ENCODE measurements at places on chromosomes 16 and 17.
A peak's percentile ranks its signal among the peaks of the same experiment; 100 is the strongest.

DNA sequence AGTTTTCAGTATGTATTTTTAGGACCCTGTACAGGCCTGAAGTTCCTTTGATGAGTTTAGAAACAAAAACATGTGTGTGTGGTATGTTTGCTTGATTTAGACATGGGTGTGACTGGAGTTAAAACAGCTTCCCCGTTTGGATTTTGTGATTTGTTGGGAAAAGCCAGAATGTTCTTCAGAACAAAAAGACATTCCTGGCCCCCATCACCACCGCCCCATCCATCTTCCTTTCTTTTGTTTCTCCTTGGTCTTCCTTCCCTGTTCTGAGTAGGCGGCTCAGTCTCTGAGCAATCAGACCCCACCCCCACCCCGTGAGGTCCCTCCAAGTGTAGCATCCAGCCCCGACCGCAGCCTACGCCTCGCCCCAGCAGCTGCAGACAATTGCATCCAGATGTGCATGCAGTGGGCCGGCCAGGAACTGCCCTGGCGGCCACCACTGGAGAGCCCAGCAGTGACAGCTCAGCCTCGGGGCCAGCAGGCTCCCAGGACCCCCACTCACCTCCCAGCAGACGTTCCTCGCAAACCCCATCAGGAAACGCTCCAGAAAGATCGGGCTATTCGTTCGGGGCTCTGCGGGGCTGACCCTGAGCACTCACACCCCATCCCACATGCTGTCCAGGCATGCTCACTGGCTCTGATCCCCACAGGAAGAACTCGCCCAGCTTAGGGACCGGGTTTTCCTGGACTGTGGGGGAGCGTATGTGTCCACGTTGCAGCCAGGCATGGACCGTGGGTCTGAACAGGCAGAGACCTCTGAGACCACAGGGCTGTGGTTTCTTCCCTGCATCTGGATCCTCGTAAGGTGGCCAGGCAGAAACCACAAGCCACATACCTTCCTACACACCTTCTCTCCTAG, 99.8 kb upstream of the CDH5 start:
- no peak for DNase-seq

- no peak for DNase-seq
Observed at GRCh38 chr16:64088838-64089237, 1033.0 kb downstream of the CDH11 start.

DNA sequence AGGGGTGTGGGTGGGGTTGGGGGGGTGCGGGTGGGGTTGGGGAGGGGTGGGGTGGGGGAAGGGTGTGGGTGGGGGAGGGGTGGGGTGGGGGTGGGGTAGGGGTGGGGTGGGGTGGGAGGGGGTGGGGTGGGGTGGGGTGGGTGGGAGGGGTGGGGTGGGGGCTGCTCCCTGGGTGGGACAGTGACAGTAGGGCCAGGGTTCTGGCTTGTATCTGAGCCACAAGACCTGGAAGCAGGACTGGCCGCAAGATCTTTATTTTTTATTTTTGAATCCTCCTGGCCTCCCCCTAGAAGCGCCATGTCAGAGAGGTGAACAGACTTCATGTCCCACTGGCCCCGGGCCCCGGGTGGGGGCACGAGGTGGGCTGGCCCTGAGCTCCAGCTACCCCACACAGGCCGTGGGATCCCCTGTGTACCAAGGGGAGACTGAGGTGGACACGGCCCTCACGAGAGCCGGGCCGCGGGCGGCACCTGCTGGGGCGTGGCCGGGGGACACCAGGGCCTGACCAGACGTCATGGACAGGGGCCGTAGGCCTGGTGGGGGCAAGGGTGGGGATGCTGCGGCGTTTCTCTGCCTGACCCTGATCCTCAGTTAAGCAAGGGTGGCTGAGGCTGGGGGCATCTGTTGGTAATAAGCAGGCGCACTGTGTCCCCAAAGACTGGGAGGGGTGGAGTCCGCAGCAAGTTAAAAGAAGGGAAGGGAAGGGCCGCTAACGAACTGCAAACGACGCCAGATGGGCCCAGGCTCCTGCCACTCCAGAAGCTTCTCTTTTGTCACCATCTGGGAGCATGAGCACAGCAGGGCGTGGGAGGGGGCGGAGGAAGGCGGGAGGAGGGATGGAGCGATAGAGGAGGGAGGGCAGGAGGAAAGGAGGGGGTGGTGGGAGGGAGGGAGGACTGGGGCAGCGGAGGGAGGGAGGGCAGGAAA, 22.3 kb upstream of the PABPN1L start:
- DNase-seq: no peak

DNA sequence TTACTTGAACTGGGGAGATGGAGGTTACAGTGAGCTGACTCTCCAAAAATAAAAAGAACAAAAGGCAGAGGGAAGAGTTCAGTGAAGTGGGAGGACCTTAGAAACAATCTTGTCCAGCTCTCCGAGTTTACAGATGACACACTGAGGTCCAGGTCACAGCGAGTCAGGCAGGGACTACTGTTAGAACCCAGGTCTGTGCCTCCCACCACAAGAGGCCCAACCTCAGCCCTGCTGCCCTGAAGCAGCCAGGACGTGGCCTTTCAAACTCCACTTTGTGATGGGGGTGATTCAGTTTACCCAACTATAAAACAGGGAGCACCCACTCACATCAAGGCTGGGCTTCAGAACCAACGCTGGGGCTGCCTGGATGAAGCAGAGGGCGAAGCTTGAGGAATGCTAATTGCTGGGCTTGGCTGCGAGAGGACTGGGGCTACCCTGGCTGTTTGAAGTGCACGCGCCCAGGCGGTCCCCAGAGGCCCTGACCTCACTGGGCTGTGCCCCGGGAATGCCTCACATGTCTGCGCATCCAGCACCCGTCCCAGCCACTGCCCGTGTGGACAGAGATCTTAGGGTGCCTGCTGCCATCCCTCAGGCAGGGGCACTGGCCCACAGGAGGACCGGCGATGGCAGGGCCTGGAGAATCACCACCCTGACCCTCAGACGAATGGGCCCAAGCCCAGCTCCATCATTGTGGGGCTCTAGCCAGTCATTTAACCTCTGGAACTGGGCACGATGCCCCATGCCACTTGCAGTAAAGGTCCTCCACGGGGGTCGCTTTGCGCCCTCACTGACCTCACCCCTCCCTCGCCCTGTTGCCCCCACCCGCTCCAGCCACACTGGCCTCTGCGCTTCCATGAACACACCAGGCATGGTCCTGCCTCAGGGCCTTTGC, 11.4 kb downstream of the SLC5A10 start:
- no peak for DNase-seq

- no peak for DNase-seq
Observed at GRCh38 chr16:56921571-56921970, 10.4 kb upstream of the HERPUD1 start.

- DNase-seq: no peak
Observed at GRCh38 chr16:89370081-89370511, 120.3 kb downstream of the ANKRD11 start.

GRCh38 chr17:77467521-77467920, 326.8 kb downstream of the SEC14L1 start:
- no peak for DNase-seq

DNA sequence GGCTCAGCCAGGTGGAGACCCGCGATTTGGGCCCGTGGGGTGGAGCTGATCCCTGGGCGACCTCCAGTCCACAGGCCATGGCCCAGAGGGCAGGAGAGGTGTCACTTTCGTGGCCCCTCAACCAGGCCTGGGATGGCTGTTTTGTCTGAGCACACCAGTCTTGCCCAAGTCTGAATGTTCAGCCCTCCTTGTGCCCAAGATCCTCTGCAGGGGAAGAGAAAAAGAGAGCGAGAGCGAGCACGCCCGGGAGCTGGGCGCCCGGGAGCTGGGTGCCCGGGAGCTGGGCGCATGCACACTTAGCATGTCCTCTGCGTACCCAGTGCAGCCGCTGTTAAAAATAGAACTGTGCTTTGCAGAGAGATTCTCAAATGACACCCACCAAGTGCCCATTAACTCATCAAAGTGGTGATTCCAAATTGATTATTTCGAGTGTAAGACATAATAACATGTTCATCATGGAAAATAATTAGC, 403.3 kb upstream of the TNRC6C start:
- DNase-seq: no peak

DNA sequence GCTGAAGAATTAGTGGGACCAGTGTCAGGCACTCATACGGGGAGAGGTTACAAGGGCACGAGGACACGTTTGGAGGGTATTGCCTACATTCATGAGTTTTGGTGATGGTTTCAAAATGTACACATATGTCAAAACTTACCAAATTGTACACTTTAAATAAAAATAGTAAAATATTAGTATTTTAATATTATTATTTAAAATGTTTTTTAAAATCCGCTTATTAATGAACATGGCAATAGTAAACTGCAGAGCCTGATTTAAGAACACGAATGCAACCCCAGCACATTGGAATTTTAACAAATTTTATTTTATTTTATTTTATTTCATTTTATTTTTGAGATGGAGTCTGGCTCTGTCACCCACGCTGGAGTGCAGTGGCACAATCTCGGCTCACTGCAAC, 10.9 kb upstream of the ERCC4 start:
- DNase-seq: no peak

- DNase-seq: no peak
Observed at GRCh38 chr16:72126429-72126765, 32.8 kb downstream of the DHX38 start.

DNA sequence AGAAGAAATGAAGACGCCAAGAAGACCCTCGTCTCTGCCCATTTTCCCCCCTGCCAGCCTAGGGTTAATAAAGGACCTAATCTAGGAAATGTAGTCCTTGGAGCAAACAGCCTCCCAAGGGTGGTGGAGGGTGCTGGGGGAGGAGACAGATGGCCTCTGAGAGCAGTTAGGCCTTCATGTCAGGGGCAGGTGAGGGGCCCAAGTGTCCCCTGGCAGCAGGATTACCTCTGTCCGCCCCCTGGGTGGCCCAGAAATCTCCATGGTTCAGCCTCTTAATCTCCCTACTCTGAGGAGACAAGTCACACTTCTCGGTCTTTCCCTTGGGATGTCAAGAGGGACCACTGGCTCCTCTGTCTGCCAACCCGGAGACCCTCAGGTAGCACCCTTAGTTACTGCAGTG, 365.4 kb upstream of the TNRC6C start:
- DNase-seq: no peak

- DNase-seq: no peak
Observed at GRCh38 chr17:56481659-56482058, 111.8 kb upstream of the NOG start.

DNA sequence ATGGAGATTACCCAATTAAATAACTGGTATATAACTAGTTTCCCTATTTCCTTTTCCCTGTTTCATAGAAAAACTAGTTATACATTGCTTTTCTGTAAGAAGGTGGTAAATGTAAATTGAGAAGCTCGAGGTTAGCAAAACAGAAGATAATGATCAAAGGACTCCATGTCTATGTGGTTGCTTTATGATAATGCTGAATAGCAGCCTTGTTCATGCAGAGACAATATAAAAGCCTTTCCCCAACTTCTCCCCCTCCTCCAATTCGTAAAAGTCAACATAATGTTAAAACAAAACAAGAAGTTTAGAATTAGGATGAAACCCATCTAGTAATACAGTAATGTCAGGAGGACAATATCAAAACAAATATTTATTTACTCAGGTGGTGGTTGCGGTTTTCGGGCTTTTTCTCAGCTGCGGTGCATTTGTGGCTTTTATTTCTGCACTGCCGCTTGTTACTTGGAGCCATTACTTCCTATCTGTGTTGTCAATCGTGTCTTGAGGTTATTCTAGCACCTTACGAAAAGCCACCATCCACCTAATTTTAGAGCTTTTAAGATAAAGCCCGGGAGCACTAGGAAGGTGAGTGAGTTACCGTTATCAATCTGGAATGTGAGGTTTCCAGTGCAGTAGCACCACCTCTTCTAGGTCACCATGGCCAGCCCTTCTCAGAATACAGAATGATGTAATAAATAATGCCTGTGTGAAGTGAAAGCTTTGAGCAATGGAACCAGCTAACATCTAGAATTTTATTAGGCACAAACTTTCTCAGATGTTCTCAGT, 297.5 kb downstream of the CDH13 start:
- DNase-seq: no peak

DNA sequence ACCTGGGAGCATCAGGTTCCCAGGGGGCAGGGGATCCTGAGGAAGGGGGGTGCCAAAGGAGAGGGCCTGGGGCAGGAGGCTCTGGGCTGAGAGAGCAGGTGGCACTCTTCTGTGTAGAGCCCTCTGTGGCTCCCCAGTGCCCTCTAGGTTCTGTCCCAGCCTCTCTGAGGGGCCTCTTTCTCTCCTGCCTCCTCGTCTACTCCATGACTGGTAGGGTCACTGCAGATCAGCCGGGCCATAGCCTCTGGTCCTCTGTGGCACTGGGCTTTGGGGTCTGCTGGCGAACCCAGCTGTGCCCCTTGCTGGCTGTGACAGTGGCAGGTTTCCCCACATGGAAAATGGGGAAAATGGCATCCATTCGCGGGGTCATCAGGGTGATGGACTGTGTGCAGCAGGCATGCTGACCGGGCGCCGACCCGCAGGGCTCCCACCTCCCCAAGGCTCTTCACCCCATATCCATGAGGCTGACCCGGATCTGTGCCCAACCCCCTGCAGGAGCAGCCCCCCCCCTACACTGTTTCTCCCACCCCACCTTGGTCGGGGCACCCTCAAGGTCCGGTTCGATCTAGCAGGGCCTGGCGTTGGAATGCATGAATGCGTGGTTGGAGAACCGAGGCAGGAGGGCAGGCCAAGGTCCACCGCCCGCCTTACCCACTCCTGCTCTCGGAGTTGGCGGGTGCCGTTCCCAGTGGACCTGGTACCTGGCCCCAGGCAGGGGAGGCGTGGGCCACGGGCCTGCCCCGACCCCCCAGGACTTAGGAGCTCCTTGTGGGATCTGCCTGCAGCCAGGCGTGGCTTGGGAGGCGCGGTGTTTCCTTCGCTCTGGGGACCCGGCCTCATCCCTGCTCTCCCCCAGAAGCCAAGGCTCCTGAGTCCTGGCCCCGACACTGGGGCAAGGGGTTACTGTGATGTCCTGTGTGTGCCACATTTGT, 6.5 kb downstream of the GLIS2 start:
- no peak for DNase-seq

- DNase-seq: no peak
Observed at GRCh38 chr17:39556423-39556822, 51.3 kb downstream of the NEUROD2 start.

DNA sequence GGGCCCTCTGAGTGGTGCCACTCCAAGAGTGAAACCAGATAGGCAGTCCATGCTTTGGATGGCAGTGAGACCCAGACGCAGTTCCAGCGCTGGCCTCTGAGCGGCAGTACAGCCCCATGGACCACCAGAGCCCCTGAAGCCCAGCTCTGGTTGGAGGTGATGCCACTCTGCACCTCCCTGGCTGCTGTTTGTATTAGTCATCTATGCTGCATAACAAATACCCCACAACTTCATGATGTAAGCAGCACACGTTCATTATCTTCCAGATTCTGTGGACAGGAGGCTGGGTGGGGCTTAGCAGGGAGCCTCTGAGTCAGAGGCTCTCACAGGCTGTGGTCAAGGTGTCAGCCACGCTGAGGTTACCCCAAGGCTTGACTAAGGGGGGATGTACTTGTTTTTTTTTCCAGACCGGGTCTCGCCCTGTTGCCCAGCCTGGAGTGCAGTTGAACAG, 5.1 kb upstream of the NME4 start:
- DNase-seq: peak; percentile 63

DNA sequence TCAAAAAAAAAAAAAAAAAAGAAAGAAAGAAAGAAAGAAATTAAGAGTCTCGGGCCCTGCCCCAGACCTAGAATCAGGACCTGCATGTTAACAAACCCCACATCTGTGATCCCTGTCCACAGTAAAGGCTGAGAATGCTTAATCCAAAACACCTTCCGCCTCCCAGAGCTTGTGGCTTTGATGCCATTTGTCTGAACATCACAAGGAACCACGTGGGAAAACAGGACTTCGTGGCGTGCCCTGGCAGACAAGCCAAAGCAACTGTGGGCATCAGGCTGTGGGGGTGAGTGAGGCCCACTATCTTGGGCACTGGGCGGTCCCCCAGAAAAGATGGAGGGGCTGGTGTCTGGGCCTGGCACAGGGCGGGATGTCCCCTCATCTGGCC, 173.4 kb upstream of the CIBAR2 start:
- no peak for DNase-seq

GRCh38 chr17:16923097-16923903, 48.6 kb downstream of the TNFRSF13B start:
- DNase-seq: no peak

All from stimulated activated CD4-positive, alpha-beta T cell treated with anti-CD3 and anti-CD28 coated beads, TNF-alpha, amount 100 ng/mL, for 24 hours (primary cell).